T47D (cell line): ENCODE measurements at places on chromosomes 6 and 20.

DNA sequence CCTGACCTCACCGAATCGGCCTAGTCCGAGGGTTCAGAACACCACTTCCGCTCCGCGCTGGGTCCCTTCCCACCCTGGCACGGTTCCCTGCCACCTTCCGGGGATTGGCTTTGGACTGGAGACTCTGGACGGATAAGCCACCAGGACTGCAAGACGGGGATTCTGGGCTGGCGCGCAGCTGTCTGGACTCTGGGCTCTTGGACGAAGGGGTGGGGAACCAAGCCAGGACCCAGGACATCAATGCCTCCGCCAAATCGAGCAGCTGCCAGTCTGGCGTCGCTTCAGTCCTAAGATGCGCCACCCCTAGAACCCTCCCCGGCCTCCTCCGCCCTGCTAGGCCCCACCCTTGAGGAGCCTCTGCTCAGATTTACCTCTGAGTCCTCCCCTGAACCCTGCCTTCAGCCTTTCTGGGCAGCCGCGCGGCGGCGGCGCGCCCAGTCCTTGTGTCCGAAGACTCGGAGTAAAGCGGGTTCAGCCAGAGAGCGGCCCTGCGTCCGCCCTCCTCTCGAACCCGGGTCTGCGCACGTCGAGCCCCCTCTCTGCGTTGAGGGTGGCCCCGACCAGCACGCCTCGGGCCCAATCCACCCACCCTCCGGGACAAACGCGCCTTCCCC, 1.2 kb downstream of the KCNK17 start:
- DNase-seq, result no peak

DNA sequence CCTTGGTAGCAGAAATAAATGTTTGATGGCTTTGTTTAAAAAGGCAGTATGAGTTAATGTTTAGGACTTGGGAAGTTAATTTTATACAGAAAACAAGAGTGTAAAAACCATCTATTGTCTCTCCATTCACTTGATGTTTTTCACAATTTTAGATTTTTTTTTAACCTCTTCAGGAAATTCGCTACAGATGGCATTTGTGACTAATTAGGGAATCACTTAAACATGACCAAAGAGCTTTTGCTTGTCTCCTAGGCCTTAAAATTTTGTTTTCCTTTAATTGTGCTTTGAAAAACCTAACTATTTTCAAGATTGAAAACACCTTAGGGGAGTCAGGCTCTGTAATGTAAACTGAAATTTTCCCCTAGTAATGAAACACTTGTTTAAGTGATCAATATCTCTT, 17.3 kb downstream of the TULP4 start:
- no peak for DNase-seq

- no peak for DNase-seq
Measured at GRCh38 chr6:36594816-36595643, 868 bp downstream of the SRSF3 start.

GRCh38 chr6:78670802-78671201, 196.5 kb upstream of the IRAK1BP1 start:
- no peak for DNase-seq

DNA sequence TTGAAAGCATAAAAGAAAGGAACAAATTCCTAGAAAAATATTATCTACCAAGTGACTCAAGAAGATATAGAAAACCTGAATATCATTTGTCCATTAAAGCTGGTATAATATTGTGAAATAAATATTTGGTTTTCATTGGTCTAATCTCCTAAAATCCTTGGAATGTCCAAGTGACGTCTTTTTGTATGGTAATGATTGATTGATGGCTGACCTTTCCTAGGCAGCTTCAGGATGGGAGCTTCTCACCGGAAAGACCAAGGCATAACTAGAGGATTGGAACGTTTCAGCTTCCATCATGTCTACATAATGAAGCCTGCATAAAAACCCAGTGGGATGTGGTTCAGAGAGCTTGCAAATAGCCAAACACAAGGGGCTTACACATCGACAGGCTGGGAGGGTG, 57.6 kb upstream of the MAN1A1 start:
- no peak for DNase-seq

DNA sequence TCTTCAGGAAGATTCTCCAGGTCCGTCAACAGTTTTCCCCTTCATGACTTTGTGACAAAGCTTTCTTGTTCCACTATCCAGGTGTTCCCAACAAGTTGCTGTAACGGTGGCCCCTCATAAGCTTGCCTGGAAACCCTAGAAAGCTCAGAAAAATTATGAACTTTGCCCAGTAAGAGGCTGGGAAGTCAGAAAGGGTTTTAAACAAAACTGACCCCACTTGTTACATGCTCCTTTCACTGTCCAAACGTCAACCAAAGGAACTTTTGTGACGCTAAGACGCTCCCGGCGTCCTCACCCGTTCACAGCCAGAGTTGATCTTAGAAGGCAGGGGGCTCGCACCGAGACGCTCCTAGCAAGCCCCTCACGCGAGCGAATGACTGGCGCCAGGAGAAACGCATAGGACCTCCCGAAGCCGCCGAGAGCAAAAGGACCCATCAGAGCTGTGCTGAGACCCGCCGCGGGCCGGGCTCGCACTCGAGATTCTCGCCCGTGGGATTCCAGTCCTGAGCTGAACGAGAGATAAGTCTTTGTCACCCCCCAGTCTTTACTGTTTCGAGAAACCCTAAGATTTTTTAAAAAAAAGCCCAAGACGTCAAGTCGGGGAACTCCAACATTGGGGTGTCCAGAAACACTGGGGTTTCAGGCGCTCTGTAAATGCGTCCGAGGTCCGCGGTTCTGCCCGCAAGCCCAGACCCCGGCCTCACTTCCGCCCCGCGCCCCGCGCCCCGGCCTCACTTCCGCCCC, 544 bp upstream of the ACAT2 start:
- no peak for DNase-seq

DNA sequence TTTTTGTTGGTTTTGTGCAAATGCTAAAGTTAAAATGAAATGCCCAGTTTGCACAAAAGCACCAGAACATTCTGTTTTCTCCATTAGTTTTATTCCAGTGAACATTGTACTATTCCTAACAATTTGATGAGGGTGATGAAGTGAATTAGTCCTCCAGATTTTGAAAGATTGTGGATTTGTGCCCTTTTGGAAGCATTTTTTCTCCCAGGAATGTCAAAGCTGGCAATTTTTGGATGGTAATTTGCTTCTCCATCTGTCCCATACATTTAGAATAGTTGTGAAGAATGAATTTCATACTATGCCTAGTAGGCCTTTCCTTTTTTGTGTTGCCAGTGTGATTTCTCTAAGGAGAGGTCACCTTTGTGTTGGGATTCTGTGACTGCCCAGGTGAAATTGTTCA, 797.2 kb downstream of the BCKDHB start:
- DNase-seq, result no peak

- DNase-seq, result no peak
Measured at GRCh38 chr6:6417475-6417874, 97.0 kb upstream of the F13A1 start.

GRCh38 chr20:18250217-18250616, 38.1 kb upstream of the ZNF133 start:
- DNase-seq, result no peak

GRCh38 chr6:148671085-148671484, 75.7 kb upstream of the UST start:
- DNase-seq, result no peak

- DNase-seq, result peak; percentile 31
Measured at GRCh38 chr20:63135411-63135810, 80.5 kb downstream of the YTHDF1 start.

DNA sequence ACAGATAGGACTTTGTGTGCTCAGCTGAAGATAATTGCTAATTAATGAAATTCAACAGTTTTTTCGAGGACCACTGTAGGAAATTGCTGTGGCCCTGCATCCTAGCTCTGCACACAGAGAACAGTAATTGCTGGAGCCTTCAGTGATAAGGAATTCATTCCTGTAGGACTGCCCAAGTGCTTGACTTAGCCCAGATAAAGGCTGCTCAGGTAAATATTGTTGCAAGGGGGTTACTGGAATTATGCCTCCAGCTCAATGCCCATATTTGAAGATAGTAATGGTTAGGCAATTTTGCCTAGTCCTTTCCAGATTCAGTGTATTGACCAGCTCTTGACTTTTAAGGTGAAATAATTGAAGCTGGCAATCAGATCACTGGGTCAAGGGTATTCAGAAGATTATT, 122.9 kb downstream of the SLC24A3 start:
- DNase-seq, result no peak

DNA sequence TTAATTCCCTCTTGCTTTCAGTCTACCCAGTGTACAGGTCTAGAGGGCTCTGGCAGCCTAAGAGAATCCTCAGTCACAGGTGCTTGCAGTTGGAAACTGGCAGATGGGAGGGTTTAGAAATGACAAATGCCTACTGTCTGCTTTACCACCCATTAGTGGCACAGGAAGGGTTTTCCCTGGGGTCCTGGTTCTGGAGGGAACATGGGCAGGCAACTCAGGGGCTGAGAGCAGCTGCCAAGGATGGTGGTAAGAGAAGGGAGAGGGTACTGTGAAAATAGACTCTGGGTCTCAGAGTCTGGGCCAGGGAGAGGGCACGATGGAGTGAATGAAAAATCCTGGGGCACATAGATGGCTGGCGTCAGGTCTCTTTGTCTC, 103.5 kb downstream of the TCP11 start:
- no peak for DNase-seq

- DNase-seq, result no peak
Measured at GRCh38 chr6:92577077-92577719, 842.2 kb downstream of the EPHA7 start.

- no peak for DNase-seq
Measured at GRCh38 chr6:27156874-27157458, 90.5 kb upstream of the PRSS16 start.

GRCh38 chr6:20933057-20933788, 399.0 kb downstream of the CDKAL1 start:
- no peak for DNase-seq

- DNase-seq, result no peak
Measured at GRCh38 chr20:57826666-57827287, 117.0 kb upstream of the PMEPA1 start.

GRCh38 chr6:49519660-49520059, 19.9 kb downstream of the GLYATL3 start:
- DNase-seq, result no peak

GRCh38 chr20:39291301-39291700, 329.2 kb downstream of the DHX35 start:
- no peak for DNase-seq

GRCh38 chr6:128131566-128131965, 230.7 kb upstream of the THEMIS start:
- no peak for DNase-seq

DNA sequence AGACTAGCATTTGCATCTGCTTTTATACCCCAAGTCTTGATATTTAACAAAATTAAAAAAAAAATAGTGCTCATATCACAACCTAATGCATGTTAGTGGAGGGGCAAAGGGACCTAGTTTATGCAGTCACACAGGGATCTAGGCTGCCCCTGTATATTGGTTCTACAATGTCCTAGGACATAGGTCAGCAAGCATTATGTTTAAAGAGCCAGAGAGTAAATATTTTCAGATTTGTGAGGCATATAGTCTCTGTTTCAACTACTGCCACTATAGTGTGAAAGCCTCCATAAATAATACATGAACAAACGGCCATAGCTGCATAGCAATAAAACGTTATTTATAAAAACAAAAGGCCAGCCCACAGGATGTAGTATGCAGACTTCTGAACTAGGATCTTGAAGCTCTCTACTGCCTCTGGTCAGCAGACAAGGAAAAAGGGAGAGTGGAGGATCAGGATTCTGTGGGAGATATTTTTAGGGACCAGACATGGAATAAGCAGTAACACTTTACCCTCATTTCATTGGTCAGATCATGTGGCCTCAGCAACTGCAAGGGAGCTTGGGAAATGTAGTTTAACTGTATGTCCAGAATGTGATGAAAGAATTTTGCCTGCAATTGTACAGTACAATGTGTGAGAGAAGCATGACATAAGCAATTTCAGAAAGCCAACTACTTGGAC, 414.2 kb upstream of the SPTLC3 start:
- DNase-seq, result no peak

DNA sequence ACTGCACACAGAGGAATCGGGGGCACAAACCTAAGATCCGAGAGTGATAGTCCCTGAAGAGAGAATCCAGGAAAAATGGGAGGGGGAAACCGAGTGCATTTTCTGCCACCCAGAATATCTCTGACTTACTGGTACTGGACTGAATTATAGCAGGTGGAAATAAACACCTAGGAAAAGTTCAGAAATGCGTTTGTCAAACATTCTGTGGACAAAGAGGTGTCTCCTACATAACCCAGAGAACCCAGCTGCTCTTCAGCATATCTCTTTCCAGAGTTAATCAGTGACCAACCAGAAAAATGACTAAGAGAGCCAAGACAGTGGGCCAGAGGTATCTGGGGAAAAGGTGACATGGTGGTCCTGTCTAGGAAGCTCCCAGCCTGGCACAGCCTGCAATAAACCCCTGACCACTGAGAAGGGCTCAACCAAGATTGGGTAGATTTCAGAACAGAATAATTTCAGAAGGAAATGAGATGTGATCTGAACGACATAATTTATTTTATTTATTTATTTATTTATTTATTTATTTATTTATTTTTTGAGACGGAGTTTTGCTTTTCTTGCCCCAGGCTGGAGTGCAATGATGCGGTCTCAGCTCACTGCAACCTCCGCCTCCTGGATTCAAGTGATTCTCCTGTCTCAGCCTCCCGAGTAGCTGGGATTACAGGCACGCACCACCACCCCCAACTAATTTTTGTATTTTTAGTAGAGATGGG, 6.0 kb upstream of the VNN1 start:
- no peak for DNase-seq

DNA sequence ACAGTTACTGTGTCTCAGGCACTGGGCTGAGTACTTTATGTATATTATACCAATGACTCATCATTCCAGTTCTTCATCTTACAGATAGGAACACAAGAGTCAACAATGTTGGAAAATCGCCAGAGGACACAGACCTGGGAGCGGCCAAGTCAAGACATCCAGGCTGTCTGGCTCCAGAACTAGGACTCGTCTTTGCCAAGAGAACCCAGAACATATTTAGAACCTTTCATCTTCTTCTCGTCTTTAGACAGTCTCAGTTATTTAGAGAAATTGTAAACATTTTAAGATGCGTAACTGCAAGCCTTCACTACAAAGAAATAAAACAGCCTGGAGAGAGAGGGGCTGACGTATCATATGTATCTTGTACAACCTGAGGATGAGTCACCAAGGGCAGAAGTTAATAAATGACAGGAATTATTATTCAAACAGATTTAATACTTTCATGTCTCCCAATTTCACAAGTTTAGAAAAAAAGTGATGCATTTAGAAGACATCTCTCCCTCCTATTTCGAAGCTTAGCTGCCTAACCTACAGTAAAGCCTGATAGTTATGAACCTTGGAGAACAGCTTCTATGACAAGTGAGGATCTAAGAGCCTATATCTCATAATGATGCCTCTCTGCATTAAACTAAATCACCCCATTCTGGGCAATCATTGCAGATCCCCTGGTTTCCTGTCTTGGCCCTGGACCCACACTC, 43.4 kb downstream of the SLC22A3 start:
- no peak for DNase-seq

- peak; percentile 56 for DNase-seq
Measured at GRCh38 chr6:90859612-90860011, 272.7 kb upstream of the MAP3K7 start.

- no peak for DNase-seq
Measured at GRCh38 chr20:58168843-58169242, 59.6 kb downstream of the ANKRD60 start.

- DNase-seq, result no peak
Measured at GRCh38 chr6:22845467-22845866, 276.1 kb downstream of the HDGFL1 start.

GRCh38 chr20:59988141-59988540, 29.9 kb downstream of the CDH26 start:
- DNase-seq, result peak; percentile 76

- no peak for DNase-seq
Measured at GRCh38 chr20:62580052-62580451, 62.3 kb upstream of the SLCO4A1 start.

- no peak for DNase-seq
Measured at GRCh38 chr6:2826131-2826530, 15.5 kb downstream of the SERPINB1 start.
